ENCODE measurements at places on chromosomes 12 and 14. TPM values are rescaled to one million over a fixed set of nuclear protein-coding genes. Genes with fewer than 3 reads are reported as not detected.

TAS2R19 gene
- 0.48 TPM for polyA plus RNA-seq

OTOGL gene
- 0.05 TPM for polyA plus RNA-seq

TMPRSS12 gene
- not detected for polyA plus RNA-seq

CCDC91 gene
- polyA plus RNA-seq, result 13.6 TPM

ACVRL1 gene
- polyA plus RNA-seq, result 13.4 TPM

KRT75 gene
- not detected for polyA plus RNA-seq

RBMS2 gene
- 96.4 TPM for polyA plus RNA-seq
